ENCODE measurements at places on chromosomes 3 and 15.
A peak's percentile ranks its signal among the peaks of the same experiment; 100 is the strongest.

DNA sequence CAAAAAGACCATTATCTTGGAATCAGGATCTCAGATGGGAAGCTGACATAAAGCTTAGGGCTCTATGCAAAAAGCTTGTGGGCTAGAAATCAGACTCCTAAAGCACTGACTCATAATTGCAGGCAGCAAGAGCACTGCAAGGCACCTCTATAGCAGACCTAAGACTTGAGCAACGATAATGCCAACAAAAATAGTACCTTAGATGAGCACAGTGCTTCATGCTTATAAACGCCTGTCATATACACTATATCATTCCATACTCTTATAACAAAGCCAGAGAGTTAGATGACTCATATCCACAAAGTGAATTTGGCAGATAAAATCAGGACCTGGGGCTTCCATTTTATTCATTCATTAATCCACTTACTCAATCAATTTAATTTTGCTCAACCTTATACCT is 560.8 kb downstream of the MCTP2 start:
- DNase-seq: no peak

GRCh38 chr3:17047894-17048293 is 163.1 kb downstream of the PLCL2 start:
- no peak for DNase-seq

DNA sequence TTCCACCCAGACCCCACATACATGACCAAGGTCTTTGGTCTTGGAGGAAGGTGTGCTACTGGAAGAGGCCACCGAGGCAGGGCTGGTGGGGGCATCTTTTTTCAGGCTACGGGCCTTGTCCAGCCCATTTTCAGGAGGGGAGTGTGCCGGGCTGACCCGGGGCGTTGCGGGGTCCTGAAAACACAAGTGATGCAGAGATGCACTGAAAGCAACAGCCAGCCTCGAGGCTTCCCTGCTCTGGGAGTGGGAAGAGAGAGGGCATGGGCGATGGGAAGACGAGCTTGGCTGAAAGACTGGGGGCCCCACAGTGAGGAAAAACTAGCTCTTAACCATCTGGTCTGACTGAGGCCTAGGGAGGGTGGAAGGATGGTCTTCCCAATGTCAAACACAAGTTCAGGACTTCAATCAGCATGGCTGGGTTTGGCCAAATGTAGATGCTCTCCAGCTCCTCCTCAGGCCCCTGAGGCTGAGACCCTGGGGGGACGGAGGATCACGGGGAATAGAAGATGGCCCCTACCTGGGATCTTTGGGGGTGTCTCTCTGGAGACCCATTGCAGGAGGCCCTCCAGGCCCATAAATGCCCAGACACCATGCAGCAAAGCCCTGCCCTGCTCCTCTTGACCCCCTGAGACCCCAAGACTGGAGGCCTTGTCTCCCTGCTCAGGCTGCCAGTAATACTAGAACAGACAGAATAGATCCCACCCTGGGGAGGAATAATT is 38.9 kb downstream of the TLE3 start:
- no peak for DNase-seq

GRCh38 chr3:108182339-108182738 is 39.9 kb downstream of the IFT57 start:
- no peak for DNase-seq

DNA sequence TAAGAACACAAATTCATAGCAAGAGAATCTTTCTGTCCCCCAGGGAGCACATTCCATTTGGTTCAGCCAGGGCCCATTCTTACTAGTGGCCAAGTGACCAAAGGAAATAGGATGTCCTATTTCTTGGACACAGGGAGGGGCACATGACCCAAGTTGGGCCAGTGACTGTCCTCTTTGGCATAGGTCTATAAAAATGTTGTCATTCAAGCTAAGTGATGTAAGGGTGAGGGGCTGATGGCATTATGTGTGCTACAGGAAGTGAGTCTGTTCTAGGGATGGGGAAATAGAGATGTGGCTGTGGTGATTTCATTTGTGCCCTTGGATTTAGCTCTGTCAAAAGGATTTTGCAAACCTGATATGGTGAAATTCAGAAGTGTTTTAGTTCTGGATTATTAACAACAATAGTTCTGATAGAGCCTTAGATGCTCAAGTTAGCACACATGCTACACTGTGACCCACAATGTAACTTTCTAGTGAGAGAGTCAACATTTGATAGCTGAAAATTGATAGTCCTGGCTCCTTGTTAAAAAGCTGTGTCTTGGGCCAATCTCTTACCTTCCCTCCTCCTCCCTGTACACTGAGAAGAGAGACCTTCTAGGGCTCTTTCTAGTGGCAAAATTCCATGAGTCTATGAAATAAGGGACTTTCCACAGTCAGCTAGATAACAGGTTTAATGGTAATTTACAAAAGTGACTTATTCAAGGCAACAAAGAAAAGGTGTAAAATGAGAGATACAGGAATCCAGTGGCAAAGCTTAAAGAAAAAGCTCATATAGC is 117.2 kb downstream of the THRB start:
- DNase-seq: no peak

DNA sequence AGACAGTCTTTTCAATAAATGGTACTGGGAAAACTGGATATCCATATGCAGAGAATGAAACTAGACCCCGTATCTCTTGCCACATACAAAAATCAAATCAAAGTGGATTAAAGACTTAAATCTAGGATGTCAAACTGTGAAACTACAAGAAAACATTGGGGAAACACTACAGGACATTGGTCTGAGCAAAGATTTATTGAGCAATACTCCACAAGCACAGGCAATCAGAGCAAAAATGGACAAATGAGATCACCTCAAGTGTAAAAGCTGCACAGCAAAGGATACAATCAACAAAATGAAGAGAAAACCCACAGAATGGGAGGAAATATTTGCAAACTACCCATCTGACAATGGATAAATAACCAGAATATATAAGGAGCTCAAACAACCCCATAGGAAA is 38.4 kb upstream of the MBNL1 start:
- DNase-seq: no peak

DNA sequence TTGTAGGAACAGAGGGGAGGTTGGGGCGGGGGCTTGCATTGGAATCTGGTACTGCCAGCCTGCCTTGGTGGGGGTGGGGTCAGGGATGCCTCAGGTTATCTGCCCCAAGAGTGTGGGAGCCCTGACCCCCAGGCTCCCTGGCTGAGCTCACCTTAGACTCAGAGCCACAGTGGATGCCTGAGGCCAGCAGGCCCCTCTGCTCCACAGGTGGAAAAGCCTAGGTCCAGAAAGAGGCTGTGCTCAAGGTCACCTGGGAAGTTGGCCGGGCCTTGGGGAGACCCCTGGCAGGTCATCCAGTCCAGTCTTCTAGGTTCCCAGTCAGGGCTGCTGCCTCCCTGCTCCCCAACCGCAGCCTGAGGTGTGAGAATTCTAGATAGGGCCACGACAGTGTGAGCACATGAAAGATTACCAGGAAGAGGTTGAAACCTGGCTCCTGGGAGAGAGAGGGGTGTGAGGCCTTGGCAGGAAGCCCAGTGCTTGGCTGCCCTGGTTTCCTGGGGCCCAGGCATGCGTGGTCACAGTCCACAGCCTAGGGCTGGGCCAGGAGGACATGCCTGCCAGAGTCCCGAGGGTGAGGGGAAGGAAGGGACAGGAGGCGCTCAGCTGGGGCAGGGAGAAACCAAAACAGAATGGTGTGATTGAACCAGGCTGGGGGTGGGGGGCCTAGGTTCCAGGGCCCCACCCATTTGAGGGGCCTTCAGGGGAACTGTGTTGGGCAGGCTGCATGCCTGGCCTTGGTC is 4.9 kb downstream of the HDAC11 start:
- peak; percentile 58 for DNase-seq

GRCh38 chr3:192812743-192813383 is 85.5 kb upstream of the FGF12 start:
- DNase-seq: no peak

DNA sequence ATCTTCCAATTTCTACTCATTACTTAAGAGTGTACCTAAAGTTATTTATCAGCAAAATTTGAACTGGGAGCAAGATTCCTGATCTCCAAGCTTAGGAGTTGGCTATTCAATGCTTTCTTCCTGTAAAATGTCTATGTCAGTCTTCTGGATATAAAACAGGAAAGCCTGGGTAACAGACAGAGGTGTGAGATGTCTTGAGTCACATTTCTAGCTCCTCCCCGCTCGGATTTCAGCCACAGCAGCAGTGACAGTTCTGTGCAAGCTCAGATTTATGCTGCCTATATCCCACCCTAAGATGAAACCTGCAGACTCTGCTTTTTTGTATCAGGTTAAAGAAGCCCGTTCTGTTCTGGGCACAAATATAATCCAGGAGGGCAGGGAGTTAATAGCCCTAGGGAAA is 2.1 kb upstream of the ARMC8 start:
- peak; percentile 39 for DNase-seq

GRCh38 chr3:107956991-107957900 is 133.6 kb downstream of the CD47 start:
- DNase-seq: no peak

- no peak for DNase-seq
These were observed 21.0 kb upstream of the SLC25A38 start for GRCh38 chr3:39362192-39362591.

GRCh38 chr15:42184736-42185135 is 23.4 kb downstream of the VPS39 start:
- no peak for DNase-seq

- DNase-seq: no peak
These were observed 23.0 kb upstream of the RETNLB start for GRCh38 chr3:108780235-108780634.

DNA sequence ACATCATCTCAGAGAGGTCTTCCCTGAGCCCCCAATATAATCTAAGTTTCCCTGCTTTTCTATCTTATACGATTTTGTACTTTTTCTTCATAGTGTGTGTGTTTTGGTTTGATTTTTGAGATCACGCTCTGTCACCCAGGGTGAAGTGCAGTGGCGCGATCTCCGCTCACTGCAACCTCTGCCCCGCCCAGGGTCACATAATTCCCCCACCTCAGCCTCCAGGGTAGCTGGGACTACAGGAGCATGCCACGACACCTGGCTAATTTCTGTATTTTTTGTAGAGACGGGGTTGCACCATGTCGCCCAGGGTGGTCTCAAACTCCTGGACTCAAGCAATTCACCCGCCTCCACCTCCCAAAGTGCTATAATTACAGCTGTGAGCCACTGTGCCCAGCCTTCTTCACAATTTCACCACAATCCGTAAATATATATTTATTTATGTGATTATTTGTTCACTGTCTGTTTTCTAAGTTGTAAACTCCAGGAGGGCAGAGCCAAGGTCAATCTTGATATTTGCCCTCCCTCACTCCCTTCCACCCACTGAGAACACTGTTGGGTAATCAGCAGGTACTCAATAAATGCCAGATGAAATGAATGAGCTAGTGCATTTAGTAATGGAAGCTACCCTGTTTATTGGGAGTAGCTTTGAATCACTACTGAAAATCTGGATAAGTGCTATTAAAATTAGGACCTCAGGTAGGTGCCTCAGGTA is 547 bp upstream of the KNSTRN start:
- no peak for DNase-seq

DNA sequence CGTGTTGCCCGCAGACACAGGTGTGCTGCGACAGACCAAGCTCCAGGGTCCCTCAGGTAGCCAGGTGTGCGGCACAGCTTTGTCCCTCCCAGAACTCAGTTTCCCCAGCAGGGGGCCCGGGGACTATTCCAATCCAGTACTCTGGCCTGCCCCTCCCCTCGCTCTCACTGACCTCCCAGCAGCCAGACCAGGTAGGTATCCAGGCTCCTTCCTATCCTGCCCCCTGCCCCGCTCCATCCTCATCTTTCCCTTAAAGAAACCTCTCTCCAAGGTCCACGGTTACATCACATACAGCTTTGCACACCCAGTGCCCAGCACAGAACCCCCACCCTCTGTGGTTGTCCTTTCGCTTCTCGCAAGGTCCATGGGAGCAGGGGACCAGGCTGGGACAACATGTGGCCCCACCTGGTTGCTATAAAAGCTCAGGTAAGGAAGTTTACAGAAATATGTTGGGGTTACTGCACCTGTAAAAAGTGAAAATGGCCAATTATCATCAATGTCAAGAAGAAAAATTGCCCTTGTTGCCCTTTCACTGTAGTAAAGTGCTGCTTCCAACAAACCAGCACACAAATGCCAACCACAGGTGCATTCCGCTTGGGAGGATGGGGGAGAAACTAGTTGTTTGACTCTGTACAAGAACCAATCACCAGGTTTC is 7.3 kb upstream of the CYP11A1 start:
- DNase-seq: no peak

DNA sequence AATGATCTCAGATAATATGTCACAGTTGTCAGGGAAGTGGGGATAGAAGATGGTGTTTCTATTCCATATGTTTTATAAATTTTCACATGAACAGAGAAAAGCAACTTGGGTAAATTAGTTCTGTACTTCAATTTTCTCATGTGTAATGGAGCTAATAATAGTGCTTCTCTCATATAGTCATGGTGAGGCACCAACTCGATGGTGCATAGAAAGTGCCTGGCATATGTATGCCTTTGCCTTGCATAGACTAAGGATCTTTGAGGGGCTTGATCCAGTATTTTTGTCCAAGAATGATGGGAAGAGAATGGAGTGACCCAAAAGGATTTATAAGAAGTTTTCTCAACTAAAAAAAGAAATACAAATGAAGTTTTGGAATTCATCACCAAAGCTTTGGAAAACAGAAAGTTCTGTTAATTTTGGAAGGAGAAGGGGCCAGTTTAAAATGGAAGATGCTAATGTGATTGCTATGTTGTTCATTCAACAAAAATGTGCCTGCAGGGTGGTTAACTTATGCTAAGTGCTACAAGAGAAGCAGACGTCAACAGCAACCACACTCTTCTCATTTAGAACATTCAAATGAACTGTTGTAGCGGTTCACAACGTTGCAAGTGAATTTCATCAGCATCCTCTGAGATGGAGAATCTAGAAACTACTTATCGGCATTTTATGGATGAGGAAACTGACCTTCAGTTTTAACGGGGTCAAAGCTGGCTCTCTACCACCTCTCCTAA is 86.1 kb downstream of the RTP4 start:
- DNase-seq: no peak

DNA sequence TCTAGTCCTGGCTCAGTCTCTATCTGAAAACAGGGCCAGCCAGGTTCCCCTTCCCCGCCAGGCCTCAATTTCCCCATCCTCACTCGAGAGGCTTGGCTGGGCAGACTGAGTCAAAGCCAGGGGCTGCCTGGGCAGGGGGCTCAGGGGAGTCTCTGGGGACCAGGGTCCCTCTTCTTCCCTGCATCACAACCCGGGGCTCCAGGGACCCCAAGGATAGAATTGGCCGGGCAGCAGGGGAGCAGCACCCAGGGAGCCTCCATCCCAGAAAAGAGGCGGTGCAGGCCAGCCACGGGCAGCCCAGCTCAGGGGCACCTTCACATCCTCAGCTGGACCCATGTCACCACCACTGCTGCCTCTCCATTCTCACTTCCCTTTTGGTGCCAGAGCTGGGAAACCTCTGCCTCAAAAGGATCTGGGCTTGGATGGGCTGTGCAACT is 13.3 kb upstream of the PLXND1 start:
- DNase-seq: no peak

DNA sequence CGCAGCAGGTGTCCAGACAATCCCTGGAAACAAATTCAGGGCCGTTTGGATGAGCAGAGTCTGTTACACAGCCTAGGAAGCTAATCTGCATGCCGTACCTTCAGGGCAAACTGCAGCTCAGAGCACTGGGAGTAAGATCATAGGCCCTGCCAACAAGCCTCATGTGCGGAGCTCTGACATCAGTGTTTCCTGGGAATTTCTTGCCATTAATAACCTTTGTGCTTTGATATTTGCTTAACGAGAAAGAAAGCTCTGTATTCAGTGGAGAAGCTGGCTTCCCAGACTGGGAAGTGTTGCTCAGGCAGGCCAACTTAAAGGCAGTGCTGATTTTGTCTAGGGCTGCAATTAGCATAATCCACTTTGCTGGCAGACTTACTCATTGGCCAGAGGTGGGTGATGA is 116.1 kb upstream of the KLHL25 start:
- DNase-seq: peak; percentile 21
